ENCODE measurements at places on chromosomes 6 and 20. TPM values are rescaled to one million over a fixed set of nuclear protein-coding genes. Genes with fewer than 3 reads are reported as not detected.

Gene DEFB113
- total RNA-seq = not detected

Gene YTHDF1
- 47.7 TPM for total RNA-seq

Gene ATAT1
- 8.3 TPM for total RNA-seq

DNA sequence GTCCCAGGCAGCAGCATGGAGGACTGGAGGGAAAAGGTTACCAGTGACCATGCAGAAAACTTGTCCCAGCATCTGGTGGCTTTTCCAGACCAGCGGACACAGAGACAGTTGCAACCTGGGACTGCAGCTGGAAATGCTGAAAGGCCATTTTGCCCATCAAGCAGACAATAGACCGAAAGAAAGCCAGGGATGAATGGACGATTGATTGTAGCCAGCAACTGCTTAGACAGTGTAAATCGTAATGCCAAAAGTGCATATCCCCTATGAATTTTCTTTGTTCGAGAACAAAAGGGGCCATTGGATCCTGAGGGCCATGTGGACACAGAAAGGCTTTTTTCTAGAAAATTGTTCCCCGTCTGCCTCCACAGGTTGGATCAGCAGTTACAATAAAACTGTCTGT, 115.7 kb downstream of the MBOAT1 start:
- H3K36me3 ChIP-seq = no peaks in the 10 kb centered on the region
- DNase-seq = no peak
- H3K27me3 ChIP-seq = no peaks in the 10 kb centered on the region
- no peaks in the 10 kb centered on the region for H3K4me1 ChIP-seq

Gene GGTLC1
- not detected for total RNA-seq

Measured in CD4-positive, alpha-beta memory T cell (primary cell).